Hematopoietic multipotent progenitor cell treated with erythropoietin and hydrocortisone succinate and interleukin-3 and kit ligand, for 15 days (in vitro differentiated cells): ENCODE measurements at places on chromosomes 13 and 19.

- DNase-seq = no peak
Observed at GRCh38 chr19:35056513-35057063, 15.1 kb downstream of the HPN start.

DNA sequence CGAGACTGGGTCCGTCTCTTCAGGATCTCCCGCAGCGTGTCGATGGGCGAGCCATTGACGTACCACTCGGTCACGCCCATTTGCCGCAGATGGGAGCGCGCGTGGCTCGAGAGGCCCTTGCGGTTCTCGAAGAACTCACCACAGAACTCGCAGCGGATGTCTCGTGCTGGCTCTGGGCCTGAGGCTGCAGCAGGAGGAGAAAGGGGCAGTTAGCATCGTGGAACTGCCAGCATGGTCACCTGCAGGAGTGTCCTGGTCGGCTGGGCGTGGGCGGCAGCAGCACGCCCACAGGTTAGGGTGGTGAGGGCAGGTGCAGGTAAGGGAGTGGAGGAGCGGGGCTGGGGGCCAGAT lies 8.5 kb upstream of the AKAP8L start:
- no peak for DNase-seq

DNA sequence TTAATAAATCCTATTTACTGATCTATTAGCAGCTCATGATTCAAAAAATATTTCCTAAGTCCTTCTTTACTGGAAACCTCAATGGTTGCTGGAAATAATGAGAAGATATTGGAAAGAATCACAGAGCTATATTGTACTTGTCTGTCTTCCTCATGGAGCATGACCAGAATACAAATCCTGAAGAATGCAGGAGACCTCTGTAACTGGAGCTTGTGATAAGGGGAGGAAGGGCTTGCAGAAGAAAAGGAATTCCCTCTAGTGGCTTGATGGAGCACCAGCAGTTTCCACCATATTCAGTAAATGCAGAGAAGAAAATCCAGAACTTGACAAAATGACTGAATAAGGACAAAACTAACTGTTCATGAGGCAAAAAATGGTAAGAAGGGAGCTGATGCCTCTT lies 1333.1 kb downstream of the EFNB2 start:
- no peak for DNase-seq

DNA sequence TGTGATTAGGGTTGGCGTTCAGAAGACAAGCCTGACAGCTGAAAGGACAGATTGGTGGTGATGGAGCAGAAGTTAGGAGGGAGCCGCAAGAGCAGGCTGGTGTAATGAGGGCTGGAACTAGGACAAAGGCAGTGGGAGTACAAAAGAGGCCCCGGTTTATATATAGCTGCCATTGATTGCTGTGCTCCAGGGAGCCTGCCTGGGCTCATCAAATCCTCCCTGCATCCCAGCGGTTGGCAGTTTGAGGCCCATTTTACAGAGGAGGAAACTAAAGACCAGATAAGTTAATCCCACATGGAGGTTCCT lies 123.7 kb downstream of the CACNA1A start:
- DNase-seq = no peak

DNA sequence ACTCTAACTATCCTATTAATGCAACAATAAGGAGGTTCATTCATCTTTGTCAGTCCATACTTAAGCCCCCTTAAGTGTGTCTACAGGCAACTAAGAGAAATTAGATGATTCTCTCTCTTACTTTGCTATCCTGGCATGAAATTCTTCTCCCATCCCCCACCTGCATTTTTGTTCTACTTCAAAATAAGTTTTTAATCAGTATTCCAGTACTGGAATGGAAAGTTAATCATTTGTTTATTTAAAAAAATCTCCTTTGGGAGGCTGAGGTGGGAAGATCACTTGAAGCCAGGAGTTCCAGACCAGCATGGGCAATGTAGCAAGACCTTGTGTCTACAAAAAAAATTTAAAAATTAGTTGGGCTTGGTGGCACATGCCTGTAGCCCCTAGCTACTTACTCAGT lies 222.1 kb downstream of the MZT1 start:
- DNase-seq = no peak

DNA sequence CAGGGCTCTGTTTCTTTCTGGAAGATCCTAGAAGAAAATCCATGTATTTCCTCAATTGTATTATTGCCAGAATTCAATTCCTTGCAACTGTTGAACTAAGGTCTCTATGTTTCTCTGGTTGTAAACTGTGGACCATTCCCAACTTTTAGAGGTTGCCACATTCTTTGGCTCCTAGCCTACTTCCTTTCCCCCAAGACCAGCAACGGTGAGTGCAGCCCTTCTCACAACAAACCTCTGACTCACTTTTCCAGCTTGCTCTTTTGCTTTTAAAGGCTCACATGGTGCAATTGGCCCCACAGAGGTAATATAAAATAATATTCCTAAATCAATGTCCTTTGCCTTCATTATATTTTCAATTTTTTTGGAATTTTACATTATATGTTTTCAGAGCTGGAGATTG lies 371.3 kb downstream of the SLITRK5 start:
- no peak for DNase-seq

GRCh38 chr13:38951525-38952313 lies 38.9 kb downstream of the STOML3 start:
- DNase-seq = no peak

DNA sequence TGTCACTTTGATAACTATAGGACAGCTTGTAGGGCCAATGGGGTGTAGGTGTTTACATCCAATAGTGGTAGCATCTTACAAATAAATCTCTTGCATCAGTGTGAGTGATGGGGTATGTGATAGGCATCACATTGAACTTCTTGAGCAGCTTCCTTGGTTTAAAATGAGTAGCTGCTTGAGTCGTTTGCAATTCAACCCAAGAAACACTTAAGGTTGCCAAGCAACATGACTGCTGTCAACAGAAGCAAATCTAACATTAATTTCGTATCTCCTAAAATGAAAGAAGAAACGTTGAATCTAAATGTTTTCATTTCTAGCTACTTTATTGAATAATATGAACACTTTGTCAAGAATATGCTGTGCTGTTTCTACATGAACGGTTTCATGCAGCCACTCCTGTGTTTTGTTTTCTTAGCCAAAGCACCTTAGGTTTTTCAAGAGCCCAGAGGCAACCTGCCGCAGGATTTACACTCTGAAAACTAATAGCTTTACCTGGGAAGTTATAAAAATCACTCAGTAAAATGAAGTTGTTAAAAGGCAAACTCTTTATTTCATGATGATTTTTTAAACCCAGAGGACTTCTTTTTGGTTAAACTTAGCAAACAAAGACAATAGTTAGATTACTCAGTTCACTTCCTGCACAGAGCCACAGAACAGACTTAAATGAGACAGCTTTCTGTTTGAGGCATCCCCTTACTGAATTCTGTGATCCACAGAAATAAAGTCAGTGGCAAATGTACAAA lies 305.2 kb downstream of the MTUS2 start:
- no peak for DNase-seq

DNA sequence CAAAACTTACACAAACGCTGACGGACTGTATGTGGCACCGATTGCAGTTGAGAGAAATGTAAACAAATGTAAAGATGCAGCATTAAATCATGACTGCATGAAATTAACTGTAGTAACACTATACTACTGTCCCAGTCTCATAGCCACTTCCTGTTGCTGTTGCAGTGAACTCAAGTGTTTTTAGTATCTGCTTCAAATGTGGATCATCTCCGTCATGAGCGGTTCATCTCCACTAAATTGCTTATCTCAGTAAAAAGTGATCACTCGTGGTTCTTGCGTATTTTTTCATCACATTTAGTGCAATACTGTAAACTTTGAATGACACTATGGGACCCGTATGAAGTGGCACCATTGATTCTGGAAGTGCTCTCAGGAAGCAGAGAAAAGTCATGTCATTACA lies 60.3 kb upstream of the RNF113B start:
- DNase-seq = no peak

DNA sequence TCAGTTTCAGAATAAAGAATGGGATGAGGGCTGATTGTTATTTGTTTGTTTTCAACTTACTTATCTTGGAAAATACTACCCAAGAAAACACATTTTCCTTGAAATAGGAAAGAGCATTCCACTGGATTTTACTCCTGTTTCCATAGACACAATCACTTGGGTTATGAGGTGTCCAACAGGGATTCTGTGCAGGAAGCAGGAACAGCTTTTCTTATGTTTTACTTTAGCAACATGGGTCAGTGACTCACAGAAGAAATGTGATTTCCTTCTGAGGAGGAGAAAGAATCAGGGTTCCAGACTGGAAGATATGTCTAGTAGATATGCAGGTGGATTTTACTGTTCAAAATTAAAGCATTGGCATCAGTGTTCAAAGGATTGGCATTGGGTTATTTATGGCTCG lies 180.8 kb upstream of the GPC6 start:
- DNase-seq = no peak

DNA sequence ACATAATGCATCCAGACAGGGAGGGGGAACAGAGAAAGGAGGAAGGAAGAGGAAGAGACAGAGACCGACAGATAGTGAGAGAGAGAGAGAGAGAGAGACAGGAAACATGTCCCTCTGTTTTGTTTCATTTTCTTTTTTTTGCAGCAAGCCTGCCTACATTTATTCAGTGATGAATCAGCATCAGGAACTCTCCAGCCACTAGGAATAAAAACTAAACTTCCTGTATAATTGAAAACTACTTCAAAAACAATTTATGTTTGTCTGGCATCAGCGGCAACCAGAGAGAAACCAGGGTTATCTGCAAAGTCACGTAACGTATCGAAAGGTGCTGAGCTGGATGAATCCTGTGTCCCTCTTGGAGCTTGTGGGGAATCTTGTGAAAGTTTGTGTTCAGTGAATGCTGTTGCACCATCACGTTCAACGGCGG lies 148.6 kb upstream of the SOX21 start:
- DNase-seq = no peak

DNA sequence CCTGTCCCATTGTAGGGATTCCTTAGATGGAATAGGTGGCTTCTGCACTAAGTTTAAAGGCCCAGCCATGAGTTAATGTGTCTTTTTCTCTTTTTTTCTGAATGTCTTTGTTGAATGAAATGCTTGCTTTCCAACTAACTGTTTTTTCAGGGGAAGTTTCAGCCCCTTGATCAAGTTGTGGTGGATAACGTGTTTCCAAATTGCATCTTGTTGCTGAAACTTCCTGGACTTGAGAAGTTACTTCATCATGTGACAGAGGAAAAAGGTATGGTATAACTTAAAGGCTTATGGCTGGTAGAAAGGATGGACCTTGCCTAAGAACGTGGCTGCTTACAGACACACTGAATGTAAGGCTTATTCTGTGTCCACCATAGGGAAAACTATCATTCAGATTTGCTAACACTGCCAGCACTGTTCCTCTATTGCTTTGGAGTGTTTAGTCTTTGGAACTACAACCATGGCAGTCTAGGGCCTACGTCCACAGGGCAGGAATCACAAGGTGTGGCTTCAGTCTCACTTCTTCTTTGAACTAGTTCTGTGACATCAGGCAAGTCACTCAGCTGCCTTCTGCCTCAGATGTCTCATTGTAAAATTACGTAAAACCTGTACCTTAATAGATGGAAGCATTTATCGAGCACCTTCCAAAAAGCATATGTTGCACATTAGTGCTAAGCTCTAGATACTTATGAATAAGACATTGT lies 25.3 kb downstream of the RNASEH2B start:
- no peak for DNase-seq

- no peak for DNase-seq
Observed at GRCh38 chr19:40762754-40763470, 11.9 kb downstream of the SNRPA start.

GRCh38 chr13:100502446-100502845 lies 86.1 kb downstream of the GGACT start:
- no peak for DNase-seq

DNA sequence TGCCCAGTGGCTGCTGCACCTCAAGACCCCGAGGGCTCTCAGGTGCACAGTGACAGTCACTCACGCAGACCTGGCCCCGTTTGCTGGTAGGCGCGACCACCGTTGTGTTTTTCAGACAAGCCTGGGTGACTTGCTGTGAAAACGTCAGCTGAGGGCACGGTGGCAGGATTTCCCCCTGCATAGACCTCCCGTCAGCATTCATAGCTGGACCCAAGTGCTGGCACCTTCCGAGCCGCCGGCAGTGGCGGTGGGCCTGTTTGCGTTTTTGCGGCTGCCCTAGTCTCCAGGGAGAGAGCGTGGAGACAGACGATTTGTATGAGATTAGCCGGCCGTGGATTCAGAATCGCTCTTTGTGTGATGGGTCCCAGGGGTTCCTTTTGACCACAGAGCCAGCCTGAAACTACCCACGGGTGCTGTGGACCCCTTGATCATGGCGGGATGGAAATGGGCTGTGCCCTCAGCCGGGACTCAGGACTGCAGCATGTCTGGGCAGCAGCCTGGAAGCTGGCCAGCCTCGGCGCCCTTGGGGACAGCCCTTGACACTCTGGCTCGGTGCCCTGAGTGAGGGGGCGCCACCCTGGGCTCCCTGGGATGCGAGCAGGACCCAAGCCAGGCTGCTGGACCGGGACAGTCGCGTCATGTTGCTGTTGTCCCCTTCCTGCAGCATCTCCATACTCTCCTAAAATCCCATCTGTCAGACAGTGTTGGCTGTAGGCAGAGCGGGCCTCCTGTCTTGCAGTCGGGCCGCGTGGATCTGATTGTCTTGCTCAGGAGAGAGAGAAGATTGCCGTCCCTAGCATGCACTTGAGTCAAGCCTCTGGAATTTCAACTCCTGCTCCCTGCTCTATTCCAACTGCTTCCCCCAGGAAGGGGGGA lies 8.6 kb downstream of the KDM4B start:
- DNase-seq = no peak

GRCh38 chr13:57437587-57437986 lies 194.0 kb upstream of the PCDH17 start:
- DNase-seq = no peak

GRCh38 chr19:39514840-39515550 lies at the start of gene SELENOV:
Gene SELENOV, plus strand, starts transcription at chr19:39515139. Its CDS starts 74 bp downstream, at chr19:39515213.
- no peak for DNase-seq

- no peak for DNase-seq
Observed at GRCh38 chr13:44652962-44653660, 77.0 kb upstream of the TSC22D1 start.

DNA sequence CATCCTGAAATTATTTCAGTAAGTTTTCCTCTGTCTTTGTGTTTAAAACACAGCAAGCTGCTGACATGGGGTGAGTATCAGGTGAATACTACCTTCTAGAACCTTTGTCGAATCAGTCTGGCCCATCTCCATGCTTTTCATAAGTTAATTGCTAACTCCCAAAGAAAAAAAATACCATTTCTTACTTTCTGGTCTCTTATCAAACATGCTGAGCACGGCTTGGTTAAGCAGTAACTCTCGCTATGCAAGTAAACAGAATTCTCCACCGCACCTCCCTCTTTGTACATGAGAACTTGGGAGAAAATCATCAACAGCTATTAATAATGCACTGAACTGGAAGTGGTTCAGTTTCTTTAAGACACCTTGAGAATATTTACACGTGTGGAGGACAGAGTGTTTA lies 88.6 kb downstream of the FGF9 start:
- DNase-seq = no peak

DNA sequence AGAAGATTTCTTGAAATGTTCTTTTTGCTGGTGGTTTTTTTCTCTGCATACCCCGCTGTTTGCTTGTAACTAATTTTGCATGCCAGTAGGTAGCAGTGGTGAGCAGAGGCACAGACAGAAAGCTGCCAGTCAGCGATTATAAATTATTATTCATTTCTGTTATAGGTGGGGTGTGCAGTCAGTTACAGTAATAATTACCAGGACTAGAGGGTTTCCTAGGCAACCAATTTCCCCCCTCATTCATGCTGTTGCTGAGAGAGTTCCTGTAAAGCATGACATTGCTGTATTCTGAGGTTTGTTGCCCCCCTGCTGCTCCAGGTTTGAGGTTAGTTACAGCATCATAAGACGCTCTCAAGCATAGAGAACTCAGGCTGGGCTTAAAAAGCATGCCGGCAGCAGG lies 104.5 kb downstream of the URI1 start:
- no peak for DNase-seq

GRCh38 chr13:111577208-111577828 lies 256.9 kb downstream of the TEX29 start:
- DNase-seq = no peak
